ENCODE measurements at places on chromosomes 7 and 10.

DNA sequence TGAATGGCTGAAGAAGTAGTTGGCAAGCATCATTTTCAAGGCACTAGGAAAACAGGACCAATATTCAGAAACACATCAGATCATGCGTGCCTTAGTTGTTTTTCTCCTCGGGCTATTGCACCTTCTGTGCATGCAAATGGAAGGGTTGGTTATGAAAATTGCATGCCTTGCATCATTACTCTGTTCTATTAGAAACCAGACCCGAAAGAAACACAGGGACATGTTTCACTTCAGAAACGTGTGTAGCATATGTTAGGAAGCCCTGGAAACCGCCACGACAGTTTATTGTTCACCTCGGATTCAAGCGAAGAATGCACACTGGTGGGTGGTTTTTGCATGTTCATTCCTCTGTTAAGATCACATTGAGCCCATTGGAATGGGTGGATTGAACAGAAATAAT is 214.7 kb downstream of the FRMD4A start:
- ATAC-seq, result no peak

DNA sequence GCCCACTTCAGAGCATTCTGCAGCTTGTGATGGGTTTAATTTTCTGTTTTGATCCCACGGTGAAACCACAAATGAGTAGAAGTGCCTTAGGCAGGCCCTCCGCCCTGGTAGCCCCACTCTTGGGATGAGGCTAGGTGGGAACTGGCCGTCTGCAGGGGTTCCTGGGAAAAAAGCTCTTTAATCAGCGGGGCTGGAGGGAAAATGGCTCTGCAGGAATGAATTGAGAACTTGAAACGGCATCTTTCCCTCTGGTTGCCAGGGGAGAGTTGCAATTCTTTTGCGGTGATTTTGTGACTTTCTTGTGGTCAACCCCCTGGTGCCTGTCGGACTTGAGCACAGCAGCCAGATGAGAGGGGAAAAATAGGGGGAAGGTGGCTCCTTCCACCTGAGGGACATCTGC is 32.7 kb downstream of the COL26A1 start:
- ATAC-seq, result no peak

DNA sequence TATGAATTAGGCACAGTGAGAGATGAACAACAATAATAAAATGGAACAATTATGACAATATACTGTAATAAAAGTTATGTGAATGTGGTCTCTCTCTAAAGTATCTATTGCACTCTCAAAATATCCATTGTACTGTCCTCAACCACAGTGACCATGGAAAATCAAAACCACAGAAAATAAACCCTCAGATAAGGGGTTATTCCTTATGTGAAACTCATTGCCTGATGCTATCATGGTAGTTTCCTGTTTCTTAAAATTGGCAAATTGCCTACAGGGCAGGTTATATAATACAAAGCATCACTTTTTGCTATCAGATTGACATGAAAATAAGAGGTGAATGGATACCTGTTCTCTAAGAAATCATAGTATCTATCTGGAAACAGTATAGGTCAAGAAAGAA is 3.8 kb downstream of the MCM10 start:
- no peak for ATAC-seq

- no peak for ATAC-seq
Measured at GRCh38 chr7:153835712-153836265, 216.4 kb upstream of the DPP6 start.

- ATAC-seq, result no peak
Measured at GRCh38 chr10:116452338-116452720, 24.7 kb downstream of the PNLIPRP3 start.

GRCh38 chr10:69643779-69644657 is 14.0 kb downstream of the FAM241B start:
- ATAC-seq, result no peak

- ATAC-seq, result no peak
Measured at GRCh38 chr10:80184291-80184690, 21.0 kb downstream of the ANXA11 start.

DNA sequence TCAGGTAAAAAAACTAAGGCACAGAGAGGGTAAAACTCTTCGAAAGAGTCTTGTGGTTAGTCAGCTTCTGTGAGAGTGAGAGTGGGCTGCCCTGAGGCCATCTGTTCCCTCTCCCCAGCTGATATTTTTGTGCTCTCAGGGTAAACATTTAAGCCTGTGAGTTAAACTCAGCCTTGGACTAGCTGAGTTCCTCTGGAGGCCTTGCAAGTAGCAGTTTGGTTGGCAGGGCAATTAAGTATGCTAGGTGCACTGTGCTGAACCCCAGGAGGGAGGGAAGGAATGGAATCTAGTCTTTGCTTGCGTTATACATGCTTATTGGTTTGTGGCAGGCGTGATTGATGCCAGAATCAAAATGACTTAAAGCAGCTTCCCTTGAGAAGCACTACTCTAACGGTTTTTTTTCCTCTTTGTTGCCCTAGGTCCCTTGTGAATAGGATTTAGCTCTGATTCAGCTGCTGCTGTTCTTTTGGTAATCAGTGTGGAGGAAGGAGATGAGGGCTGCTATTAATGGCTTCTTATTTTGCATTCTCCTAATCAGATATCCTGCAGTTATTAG is 140.2 kb downstream of the AUTS2 start:
- no peak for ATAC-seq

DNA sequence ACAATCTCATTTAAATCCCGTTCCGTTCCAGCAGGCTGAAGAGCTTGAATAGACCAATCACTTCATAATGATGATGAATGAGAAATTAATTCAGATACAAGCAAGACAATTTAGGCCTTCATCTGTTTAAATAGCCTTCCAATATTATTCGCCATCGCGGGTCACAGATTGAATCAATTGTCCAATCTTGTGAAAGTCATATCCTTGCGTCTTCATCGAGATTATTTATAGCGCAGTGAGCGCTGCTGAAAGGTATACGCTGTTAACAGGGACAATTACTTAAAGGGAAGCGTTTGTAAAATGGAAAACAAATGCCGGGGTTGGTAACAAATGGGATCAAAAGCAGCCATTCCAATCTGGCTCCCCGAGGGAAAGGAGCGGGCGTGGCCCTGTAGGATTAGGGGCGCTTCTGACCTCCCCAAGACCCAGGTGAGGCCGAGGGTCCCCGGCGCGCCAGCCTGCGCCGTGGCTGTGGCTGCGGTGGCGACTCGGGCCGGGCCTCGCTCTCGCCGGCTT is 8.6 kb downstream of the EVX1 start:
- no peak for ATAC-seq

All from activated CD4-positive, CD25-positive, alpha-beta regulatory T cell treated with anti-CD3 and anti-CD28 coated beads, Interleukin-2, amount 50 U/mL, for 24 hours (primary cell).